ENCODE measurements at places on chromosomes 2 and 18.
A peak's percentile ranks its signal among the peaks of the same experiment; 100 is the strongest.

- no peak for DNase-seq
Measured at GRCh38 chr2:50751311-50752031, 280.5 kb downstream of the NRXN1 start.

DNA sequence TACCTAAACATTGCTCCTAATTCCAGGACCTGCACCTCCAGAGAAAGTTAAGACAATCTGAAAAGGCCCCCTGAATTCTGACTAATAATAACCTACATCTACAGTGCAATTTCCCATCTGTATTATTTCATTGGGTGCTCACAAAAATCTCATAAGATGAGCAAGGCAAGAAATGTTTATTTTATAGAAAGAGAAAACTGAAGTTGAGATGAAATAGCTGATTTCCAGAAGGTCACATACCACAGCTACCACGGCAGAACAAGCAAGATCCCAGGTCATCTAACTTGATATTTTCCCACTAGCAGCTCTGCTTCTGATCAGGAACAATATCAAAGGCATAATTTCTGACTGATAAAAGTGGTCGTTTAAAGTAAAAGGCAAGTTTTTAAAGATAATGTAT lies 105.8 kb upstream of the COL5A2 start:
- DNase-seq, result no peak

- no peak for DNase-seq
Measured at GRCh38 chr2:36338124-36338826, 17.3 kb upstream of the CRIM1 start.

- DNase-seq, result no peak
Measured at GRCh38 chr2:19363474-19363778, 5.0 kb upstream of the OSR1 start.

DNA sequence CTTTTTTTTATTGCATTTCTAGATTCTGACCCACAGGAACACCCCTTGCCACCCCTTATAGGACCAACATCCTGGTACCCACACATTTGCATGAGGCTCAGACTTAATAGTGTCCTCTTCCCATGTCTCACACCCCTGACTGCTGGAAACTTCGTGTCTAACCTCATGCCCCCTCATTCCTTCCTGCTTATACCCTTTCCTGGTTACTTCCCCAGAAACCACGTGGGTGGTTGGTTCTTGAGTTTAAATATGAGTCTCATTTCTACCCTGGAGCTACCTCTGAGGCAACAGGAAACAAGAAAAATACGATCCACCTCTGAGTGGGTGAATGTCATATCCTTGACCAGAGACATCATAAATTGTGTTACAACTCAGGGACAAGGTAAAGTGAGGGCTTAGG lies 1.6 kb downstream of the TNP1 start:
- peak; percentile 47 for DNase-seq

- DNase-seq, result no peak
Measured at GRCh38 chr2:194618432-194618831, 1038.6 kb upstream of the SLC39A10 start.
